Endothelial cell of umbilical vein (primary cell): ENCODE measurements at places on chromosomes 5 and 9. TPM values are rescaled to one million over a fixed set of nuclear protein-coding genes. Genes with fewer than 3 reads are reported as not detected.

The ANKRD33B gene
- 4.4 and 5.4 TPM in 2 replicates for total RNA-seq

- DNase-seq: no peak
Measured at GRCh38 chr9:134913713-134914500, 3.8 kb downstream of the FCN1 start.

DNA sequence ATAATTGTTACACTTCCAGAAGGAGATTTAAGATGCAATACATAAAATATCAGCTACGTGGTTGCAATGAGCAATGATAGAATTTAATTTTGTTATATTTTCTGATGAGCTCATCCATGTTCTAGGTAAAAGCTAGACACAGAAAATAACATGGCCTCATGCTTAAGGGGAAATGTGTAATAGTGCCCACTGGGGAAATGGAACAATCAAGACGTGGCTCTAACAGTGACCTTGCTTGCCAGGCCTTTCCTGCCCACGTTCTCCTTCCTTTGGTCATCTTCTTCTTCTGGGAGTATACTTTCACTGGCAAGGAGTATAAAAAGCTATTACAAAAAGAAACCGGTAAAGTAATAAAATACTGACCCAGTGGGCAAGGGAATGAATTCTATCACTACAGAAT is 116.2 kb upstream of the TMEM161B start:
- peak; percentile 58 for DNase-seq

GRCh38 chr9:2424619-2425033 is 197.0 kb upstream of the VLDLR start:
- DNase-seq: no peak

- no peak for DNase-seq
Measured at GRCh38 chr5:149127394-149127955, 13.8 kb upstream of the ABLIM3 start.
